ENCODE measurements at places on chromosomes 12 and 14.

- DNase-seq: no peak
Measured at GRCh38 chr12:114253976-114254778, 151.8 kb downstream of the TBX5 start.

- no peak for DNase-seq
Measured at GRCh38 chr14:22194664-22195063, 394.4 kb downstream of the DAD1 start.

DNA sequence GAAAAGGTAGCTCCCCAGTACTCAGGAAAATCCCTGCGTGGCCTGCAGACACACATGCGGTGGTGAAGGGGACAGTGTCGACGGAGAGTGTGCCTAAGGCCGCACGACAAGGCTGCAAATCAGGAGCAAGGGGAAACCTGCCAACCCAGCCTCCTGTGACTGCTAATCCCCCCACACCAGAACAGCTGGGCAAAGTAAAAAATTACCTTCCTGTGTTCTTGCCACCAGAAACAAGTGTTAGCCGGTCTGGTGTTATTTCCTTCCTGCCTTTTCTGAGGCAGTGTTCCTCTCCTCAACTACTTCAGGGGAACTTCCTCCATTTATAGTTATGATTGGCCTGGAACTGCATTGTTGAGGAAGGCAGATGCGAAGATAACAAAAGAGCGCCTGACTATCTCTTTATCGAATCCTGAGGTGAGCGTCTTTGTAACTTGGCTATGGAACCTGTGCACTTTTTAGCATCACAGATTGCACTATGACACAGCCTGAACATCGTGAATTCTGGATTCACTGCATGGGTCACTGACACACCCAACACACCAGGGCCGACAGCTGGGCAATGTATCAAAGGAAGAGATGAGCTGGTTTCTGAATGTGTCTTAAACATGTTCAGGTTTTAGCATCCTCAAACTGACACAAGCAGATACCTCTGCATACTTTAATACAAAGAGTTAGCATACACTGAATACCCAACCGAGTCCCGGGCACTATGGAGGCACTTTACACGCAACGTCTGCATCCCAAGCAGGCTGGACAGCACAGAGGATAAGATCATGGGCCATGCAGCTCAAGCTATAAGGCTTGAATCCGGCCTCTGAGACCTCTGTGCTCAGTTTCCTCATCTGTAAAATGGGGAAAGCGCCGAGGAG, 28.9 kb downstream of the SLC15A4 start:
- no peak for DNase-seq

DNA sequence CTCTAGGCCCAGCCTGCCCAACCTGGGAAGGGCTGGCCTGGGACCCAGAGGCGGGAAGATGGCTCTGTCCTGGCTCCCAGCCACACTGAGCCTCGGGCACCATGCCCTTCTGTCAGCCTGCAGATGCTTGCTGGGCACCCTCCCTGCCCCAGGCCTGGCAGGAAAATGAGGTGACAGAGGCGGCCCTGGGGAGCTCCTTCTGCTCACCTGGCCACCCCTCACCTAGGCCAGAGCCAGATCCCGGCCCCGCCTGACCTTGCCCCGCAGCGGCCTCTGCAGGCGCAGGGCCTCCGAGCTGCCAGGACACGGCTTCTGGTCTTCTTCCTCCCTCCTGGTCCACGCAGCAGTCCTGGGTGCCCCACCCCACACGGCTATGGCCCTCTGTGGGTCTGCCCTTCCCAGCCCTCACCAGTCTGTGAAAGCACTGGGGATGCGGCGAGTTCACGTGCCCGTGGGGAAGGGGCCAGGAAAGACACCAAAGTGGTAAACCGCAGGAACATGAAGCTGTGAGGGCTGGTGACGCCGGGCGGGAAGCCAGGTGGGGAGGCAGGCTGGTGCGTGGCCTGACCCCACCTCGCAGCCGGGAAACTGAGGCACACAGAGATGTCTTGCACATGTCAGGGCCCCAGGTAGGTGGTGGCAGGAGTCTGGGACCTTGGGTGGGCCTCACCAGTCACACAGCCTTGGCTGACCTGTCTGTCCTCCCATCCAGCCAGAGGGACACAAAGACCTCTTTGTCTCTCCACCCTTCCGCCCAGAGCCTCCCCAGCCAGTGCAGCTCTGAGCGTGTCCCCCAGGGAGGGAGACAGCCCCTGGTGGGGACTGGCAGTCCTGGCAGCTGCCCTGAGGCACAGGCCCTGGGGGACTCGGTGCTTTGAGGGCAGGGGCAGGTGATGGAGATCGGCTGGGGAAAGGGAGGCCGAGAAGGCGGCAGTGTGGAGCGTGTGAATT, 12.8 kb downstream of the BAG5 start:
- no peak for DNase-seq
